T-helper 1 cell (primary cell): ENCODE measurements at places on chromosomes 7 and 10.

DNA sequence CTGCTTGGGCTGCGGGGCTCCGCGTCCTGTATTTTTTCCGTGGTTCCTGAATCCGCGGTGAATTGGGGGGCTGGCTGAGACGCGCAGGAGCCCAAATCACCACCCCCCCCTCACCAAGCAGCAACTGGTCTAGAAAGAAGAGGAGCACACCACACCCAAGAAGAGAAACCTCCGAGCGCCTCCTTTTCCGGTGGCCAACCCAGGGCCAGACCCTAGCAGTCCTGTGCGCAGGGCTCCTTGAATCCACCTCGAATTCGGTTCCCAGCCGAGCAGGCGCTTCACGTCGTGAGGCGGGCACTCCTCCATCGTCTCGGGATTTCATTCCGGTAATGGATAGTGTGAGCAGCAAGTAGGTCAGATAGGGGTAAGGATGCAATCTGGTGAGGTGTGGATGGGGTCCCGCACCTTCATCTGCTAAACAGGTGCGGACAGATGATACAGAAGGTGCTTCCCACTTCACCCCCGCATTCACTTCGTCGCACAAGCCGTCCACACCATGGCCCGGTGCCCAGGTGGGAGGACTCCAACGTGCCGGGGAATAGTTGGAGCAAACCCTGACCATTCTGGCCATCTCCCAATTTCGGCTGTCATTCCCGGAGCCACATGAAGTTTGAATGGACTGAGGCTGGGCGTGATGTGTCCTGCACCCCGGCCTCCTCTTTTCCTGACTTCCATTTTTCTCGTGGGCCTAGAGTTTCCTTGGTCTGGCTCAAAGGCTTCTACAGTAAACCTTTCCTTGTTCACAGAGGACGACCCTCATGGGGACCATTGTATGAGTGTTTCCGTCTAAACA is 19.8 kb upstream of the ZNF273 start:
- no peak for DNase-seq

DNA sequence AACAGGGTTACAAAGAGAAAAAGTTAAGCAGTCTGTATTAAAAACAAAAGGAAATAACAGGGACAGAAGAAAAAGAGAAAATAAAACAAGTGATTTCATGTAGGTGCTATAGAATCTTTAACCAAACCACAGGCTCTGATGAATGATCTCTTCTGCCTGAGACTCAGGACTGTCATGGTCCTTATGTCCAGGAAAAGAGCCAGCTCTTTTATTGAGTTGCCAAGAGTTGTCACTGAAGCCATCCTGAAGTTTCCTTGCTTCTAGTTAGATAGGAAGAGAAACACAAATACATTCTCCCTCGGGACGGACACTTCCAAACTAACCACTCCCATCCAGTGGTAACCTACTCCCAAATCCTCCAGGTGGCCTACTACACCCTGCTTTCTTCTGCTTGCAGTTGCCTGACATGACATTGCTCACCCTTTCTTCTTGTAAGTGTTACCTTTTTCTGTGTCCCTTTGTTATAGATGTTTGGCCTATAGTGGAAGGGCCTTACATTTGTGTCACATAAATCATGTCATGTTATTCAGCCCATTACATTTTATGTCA is 346.7 kb downstream of the NRG3 start:
- DNase-seq, result no peak

DNA sequence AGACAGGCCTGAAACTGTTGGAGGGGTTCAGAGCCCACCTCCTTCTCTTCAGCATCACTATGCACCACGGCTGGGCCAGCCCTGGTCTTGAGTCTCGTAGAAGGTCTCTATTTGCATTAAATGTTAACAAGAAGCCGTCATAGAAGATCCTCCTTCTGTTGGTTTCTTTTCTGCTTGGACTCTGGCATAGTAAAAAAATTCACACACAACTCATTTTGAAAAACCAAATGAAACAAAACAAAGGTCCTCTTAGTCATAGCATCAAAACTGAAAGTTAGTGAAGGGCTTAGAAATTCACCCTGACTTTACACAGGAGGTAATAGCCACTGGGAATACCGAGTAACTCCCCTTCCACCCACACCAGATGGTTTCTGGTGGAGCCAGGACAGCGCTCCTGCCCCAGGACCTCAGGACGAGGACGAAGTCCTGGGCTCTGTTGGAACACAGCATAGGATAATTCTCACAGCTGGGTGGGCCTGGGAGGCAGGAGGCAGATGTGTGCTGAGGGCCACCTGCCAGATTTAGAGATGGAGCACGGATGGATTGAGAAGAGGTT is 248.4 kb upstream of the KLF6 start:
- DNase-seq, result no peak

- no peak for DNase-seq
Measured at GRCh38 chr7:110347081-110347480, 743.8 kb upstream of the LRRN3 start.

DNA sequence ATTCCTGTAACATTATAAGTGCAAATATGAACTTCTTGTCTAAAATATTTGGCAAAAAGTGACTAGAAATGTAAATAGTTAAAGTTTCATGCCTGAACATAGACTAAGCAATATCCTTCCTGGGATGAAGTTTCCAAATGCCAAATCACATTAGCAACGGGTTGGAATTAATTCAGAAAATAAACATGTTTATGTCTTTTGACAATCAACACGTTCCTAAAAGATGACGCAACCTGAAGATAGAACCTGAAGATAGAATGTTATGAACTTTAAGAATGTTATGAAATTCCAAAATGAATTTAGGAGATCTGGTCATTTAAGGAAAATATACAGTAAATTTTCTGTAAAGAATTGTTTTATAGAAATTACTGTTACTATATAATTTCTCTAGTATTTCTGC is 9.2 kb downstream of the LAMB4 start:
- no peak for DNase-seq

- no peak for DNase-seq
Measured at GRCh38 chr7:82249979-82250378, 193.6 kb downstream of the CACNA2D1 start.

GRCh38 chr10:33863352-33863751 is 528.9 kb upstream of the NRP1 start:
- DNase-seq, result no peak

GRCh38 chr10:68155615-68156210 is 46.4 kb downstream of the MYPN start:
- DNase-seq, result no peak

- no peak for DNase-seq
Measured at GRCh38 chr7:23833405-23833804, 123.4 kb downstream of the STK31 start.

GRCh38 chr7:65304175-65304574 is 69.5 kb upstream of the ZNF92 start:
- DNase-seq, result no peak

DNA sequence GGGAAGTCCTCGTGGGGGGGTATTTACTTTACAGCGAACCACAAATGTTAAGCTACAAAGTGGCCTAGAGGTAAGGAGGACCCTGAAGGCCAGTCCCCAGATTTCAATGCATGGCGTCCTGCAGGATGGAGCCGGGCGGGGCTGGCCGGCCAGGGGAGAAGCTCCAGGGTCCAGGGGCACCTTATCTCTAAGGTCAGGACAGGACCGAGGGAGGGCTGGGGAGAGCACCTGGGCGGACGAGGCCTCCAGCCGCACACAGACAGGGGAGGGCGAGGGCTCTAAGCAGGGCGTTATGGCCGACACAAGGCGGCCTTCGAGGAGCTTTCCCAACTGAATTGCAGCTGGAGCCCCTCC is 96.4 kb upstream of the DIP2C start:
- no peak for DNase-seq
